Lower lobe of right lung (tissue), 2 donors: ENCODE measurements at places on chromosomes 1 and 21. TPM values are rescaled to one million over a fixed set of nuclear protein-coding genes. Genes with fewer than 3 reads are reported as not detected.
A peak's percentile ranks its signal among the peaks of the same experiment; 100 is the strongest.

Gene FALEC
- not detected for total RNA-seq

Gene NUP133
- 32.6 TPM for total RNA-seq

Gene PGLYRP4
- total RNA-seq: 0.30 TPM

Gene S100A14
- total RNA-seq: 138 TPM

Gene FAM89A
- 54.6 TPM for total RNA-seq

DNA sequence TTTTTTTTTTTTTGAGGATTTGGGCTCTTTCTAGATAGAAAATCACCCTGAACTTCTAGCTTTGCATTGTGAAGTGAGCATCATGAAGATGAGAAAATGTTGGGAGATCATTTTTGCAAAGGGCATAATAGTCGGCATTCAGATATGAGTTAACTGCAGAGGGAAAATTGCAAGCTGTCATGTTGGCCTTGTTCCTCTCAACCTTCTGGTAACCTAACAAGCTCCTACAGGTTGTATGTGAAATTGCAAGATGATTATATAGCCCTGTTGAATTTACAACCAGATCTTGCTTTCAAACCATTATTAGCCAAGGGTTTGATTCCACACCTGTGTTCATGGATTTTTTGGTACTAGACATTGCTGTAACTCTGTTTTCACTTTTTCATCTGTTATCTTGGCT is 2.2 kb downstream of the ELOA start:
- H3K4me3 ChIP-seq: peak overlapping the region; percentile 93
- no peak overlapping the region for H3K27ac ChIP-seq
- peaks cover 43% of the 10 kb centered on the region for H3K4me1 ChIP-seq
- peaks cover 29% of the 10 kb centered on the region for H3K36me3 ChIP-seq
- DNase-seq: no peak
- no peaks in the 10 kb centered on the region for H3K27me3 ChIP-seq

- no peaks in the 10 kb centered on the region for H3K36me3 ChIP-seq
- no peaks in the 10 kb centered on the region for H3K4me1 ChIP-seq
- H3K27me3 ChIP-seq: no peaks in the 10 kb centered on the region
- H3K4me3 ChIP-seq: no peak overlapping the region
Observed at GRCh38 chr1:187691439-187691838, 862.7 kb downstream of the PLA2G4A start.

- no peaks in the 10 kb centered on the region for H3K36me3 ChIP-seq
- DNase-seq: no peak
- H3K27ac ChIP-seq: peak overlapping the region; percentile 94
Observed at GRCh38 chr1:111205714-111206050, 5.2 kb upstream of the DENND2D start.

DNA sequence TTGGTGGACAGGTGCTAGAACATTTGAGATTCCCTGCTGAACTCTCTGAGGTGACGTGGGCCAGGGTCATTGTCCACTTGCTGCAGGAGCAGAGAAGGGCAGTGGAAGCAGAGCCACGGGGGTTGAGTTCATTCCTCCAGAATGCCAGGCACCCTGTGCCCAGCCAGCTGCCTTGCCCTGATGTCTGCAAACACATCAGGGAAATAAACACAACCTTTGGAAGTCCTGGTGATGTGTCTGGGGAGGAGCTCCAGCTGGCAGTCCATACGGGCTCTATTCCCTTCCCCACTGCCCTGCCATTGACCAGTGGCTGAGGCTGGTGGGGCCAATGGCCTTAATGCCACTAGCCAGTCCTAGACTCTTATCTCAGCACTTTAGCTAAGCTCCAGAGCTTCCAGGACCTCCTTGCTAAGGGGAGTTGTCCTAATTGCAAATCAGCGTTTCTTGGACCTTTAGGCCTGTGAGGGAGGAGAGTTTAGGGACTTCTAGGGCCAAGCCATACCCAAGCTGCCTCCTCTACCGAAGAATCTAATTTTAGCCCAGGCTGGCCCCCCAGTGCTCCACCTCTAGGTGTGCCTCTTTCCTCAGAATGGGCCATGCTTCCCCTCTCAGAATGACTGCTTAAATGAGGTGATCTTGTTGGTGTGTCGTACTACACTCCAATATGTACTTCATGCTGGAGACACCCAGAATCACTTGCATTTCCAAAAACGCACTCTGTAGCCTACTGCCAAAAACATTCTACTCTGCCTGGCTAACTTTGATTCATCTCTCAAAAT is 25.9 kb upstream of the MFSD2A start:
- H3K27ac ChIP-seq: no peak overlapping the region
- no peaks in the 10 kb centered on the region for H3K36me3 ChIP-seq
- H3K4me3 ChIP-seq: no peak overlapping the region

DNA sequence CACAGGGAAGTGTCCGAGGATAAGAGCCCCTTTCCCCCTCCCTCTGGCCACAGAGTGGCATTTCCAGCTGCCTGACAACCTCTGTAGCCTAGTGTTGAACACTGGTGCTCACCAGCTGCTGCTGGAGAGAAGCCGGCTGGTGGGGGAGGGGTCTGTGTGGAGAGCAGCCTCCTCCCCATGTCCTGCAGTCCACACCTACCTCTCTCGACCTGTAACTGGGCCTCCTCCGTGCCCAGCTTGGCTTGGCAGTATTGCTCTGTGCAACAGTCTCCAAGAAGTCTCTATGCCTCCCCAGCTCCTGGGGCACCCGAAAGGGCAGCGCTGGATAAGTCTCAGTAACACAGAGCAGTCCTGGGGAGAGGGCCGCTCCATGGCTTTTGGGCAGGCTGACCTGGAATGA is 17.0 kb downstream of the PAPPA2 start:
- H3K27me3 ChIP-seq: no peaks in the 10 kb centered on the region
- no peaks in the 10 kb centered on the region for H3K36me3 ChIP-seq
- H3K4me1 ChIP-seq: no peaks in the 10 kb centered on the region

GRCh38 chr1:165857046-165857801 is 29.8 kb downstream of the UCK2 start:
- no peak for DNase-seq
- H3K4me3 ChIP-seq: no peak overlapping the region
- no peak overlapping the region for H3K27ac ChIP-seq
- H3K36me3 ChIP-seq: no peaks in the 10 kb centered on the region

- DNase-seq: no peak
- peaks cover 6% of the 10 kb centered on the region for H3K4me1 ChIP-seq
- H3K27ac ChIP-seq: no peak overlapping the region
- no peak overlapping the region for H3K4me3 ChIP-seq
Observed at GRCh38 chr1:218397752-218398339, 52.7 kb downstream of the TGFB2 start.

DNA sequence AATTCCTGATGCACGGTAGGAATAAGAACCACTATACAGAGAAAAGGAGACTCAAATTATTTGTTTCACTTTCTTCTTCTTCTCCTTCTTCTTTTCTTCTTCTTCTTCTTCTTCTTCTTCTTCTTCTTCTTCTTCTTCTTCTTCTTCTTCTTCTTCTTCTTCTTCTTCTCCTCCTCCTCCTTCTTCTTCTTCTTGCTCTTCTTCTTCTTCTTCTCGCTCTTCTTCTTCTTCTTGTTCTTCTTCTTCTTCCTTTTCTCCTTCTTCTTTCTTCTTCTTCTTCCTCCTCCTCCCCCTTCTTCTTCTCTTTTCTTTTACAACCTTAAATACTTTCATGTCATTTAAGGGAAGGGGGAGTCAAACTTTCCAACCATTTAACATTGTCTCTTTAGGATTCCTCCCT is 11.0 kb upstream of the GPR88 start:
- no peaks in the 10 kb centered on the region for H3K27me3 ChIP-seq
- H3K4me3 ChIP-seq: no peak overlapping the region
- H3K4me1 ChIP-seq: peaks cover 22% of the 10 kb centered on the region
- no peak for DNase-seq
- H3K27ac ChIP-seq: no peak overlapping the region

DNA sequence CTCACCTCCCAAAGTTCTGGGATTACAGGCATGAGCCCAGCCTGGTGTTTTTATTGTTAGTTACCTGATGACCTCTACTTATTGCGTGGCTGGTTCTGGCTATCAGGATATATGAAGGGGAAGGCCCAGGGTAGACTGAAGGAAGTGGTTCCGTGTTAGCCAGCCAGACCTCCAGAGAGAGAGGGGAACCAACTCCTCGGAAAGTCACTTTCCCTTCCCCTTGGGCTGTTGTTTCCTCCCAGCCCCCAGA is 2.5 kb upstream of the RCSD1 start:
- H3K27ac ChIP-seq: peak overlapping the region; percentile 92
- H3K4me3 ChIP-seq: no peak overlapping the region
- peaks cover 26% of the 10 kb centered on the region for H3K4me1 ChIP-seq
- no peaks in the 10 kb centered on the region for H3K36me3 ChIP-seq

DNA sequence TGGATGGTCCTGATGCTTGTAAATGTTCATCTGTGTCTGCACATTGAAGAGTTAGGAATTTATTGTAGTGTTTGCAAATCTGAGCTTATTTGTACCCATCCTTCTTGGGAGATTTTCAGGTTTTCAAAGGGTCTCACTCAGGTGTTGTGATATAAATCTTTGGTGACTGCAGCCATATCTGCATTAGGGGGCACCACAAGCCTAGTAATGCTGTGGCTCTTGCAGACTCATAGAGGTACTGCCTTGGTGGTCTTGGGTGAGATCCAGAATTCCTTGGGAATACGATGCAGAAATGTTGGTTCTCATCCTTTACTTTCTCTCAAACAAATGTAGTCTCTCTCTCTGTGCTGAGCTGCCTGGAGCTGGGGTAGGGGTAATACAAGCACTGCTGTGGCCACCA is 405.9 kb downstream of the TTLL7 start:
- no peak for DNase-seq
- no peaks in the 10 kb centered on the region for H3K36me3 ChIP-seq
- no peak overlapping the region for H3K27ac ChIP-seq
- H3K4me3 ChIP-seq: no peak overlapping the region
- no peaks in the 10 kb centered on the region for H3K4me1 ChIP-seq
